ENCODE measurements at places on chromosomes 16 and 17. TPM values are rescaled to one million over a fixed set of nuclear protein-coding genes. Genes with fewer than 3 reads are reported as not detected.

The ZFP3 gene
- 3.1 TPM for total RNA-seq

The CMTM2 gene
- total RNA-seq, result not detected

The TLCD2 gene
- 5.1 TPM for total RNA-seq

The SLC47A2 gene
- not detected for total RNA-seq

- no peak for DNase-seq
Observed at GRCh38 chr16:8505327-8505991, 84.9 kb downstream of the TMEM114 start.

- peak; percentile 23 for DNase-seq
Observed at GRCh38 chr16:30121741-30122571, 1.1 kb downstream of the MAPK3 start.

DNA sequence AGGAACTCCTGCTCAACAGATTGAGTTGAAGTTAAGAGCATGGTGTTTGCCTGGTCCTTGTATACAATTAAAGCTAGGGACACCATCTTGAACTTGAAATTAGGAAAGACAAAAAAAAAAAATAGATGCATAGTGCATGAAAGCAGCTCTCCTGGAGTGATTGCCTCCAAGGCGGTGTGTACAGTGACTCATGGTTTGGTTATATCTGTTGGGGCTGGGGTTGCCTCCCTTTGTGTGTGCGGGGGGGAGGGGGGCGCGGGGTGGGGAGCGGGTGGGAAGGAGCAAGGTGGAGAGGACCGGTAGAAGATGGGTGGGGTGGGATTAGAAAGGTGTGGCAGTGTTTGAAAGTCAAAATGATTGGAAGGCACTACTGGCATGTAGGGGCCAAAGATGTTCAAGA is 3.4 kb downstream of the TMED6 start:
- DNase-seq, result no peak

DNA sequence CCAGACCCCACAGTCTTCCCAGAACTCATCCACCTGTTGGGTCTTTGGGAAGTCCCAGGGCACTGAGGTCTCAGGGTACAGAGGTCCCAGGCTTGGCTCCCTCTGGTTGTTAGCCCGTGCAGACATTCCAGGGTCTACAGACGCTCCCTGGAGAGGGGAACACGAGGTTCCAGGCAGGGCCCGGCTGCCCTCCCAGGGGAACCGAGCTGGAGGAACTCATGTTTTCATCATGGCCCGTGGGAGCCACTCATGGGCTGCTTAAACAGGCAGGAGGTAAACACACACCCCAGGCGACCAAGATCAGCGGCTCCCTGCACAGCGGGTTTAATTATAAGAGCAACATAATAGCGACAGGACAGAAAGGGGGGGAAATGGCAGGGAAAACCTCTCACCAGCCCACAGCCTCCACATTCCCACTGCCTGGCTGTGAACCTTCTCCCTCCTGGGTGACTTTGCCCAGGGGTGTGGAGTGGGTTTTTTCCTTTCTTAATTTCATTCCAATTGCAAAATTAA is 36.5 kb downstream of the TRARG1 start:
- DNase-seq, result no peak
